ENCODE measurements at places on chromosomes 12 and 14.

GRCh38 chr12:62739266-62740015, 195.5 kb downstream of the PPM1H start:
- DNase-seq = no peak

- peak; percentile 94 for DNase-seq
These were observed 81.4 kb upstream of the FERMT2 start for GRCh38 chr14:53032161-53032803.

GRCh38 chr12:27592548-27592947, 68.5 kb downstream of the PPFIBP1 start:
- DNase-seq = no peak

- DNase-seq = peak; percentile 84
These were observed 192.6 kb upstream of the BCL2L14 start for GRCh38 chr12:11877869-11878780.

- DNase-seq = no peak
These were observed 392.8 kb downstream of the RAD51B start for GRCh38 chr14:68212361-68212760.

GRCh38 chr12:104870797-104871196, 87.3 kb downstream of the SLC41A2 start:
- no peak for DNase-seq

- DNase-seq = peak; percentile 6
These were observed 4.8 kb downstream of the TOGARAM1 start for GRCh38 chr14:44966601-44967336.

DNA sequence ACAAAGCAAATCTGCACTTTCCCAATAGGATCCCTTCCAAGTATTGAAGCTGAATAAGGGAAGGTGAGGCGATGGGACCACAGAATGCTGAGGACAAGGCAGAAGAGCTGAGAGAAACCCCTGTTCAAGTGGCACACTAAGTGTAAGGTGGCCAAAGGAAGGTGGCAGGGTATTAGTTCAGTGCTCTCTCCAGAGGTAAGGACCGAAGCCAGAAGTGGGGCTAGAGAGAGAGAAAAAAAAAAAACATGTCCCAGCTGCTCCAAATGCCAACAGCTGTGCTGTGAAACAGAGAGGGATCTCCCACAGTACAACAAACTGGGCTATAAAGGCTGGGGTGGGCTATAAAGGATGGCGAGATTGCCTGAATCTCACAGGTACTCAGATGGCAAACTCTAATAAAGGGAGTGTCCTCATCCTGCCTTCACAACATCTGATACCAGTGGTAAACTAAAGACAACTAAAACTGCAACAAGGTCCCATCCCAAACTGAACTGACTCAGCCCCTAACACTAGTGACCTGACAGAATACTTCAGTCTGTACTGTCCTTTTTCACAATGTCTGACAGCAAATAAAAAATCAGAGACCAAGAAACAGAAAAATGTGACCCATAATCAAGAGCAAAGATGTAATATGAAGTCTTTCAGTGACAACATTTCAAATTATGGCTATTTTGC, 47.9 kb downstream of the CDK17 start:
- no peak for DNase-seq

DNA sequence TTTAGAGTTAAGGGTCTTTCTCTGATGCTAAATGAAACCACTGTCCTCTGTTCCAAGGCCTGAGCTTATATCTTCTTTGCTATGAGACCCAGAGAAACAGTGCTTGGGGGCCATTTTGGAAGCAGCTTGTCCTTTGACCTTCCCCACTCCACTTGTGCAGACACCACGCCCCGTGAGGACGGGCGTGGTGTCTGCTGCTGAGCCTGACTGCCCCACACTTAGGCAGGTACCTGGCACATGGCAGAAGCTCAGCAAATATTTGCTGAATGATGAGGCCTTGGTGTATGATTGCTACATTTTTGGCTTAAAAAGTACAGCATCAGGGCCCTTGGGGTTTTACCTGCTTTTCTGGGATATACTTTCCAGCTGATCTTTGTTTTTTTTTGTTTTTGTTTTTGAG, 69.9 kb downstream of the RASSF3 start:
- no peak for DNase-seq

- DNase-seq = no peak
These were observed 76.2 kb upstream of the DYNC1H1 start for GRCh38 chr14:101888182-101888581.
